ENCODE measurements at places on chromosomes 1 and 21. TPM values are rescaled to one million over a fixed set of nuclear protein-coding genes. Genes with fewer than 3 reads are reported as not detected.
A peak's percentile ranks its signal among the peaks of the same experiment; 100 is the strongest.

RIPPLY3 gene
- total RNA-seq, result not detected

KCNE2 gene
- 2.4 TPM for total RNA-seq

GPR3 gene
- 0.93 TPM for total RNA-seq

ZBTB17 gene
- 55.5 TPM for total RNA-seq

TEKT2 gene
- total RNA-seq, result not detected

ERICH3 gene
- total RNA-seq, result 0.42 TPM

NEK2 gene
- not detected for total RNA-seq

DNA sequence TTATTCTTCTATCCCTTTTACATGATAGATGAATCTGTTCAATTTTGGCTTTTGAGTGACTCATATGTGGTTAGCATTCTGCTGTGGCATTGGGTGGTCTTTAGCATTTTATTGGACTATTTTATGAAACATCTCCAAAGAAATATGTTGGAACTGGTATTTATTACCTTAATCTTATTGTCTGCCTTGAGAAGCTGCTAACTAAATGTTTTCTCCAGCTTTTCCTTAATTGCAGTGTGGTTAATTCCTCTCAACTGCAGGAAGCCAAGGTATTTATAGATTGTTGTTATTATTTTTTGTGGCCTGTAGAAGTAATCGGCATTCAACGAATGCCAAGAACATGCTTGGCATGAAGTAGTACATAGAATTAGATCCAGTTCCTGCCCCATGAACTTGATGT is 64.1 kb downstream of the NOS1AP start:
- DNase-seq, result no peak

DNA sequence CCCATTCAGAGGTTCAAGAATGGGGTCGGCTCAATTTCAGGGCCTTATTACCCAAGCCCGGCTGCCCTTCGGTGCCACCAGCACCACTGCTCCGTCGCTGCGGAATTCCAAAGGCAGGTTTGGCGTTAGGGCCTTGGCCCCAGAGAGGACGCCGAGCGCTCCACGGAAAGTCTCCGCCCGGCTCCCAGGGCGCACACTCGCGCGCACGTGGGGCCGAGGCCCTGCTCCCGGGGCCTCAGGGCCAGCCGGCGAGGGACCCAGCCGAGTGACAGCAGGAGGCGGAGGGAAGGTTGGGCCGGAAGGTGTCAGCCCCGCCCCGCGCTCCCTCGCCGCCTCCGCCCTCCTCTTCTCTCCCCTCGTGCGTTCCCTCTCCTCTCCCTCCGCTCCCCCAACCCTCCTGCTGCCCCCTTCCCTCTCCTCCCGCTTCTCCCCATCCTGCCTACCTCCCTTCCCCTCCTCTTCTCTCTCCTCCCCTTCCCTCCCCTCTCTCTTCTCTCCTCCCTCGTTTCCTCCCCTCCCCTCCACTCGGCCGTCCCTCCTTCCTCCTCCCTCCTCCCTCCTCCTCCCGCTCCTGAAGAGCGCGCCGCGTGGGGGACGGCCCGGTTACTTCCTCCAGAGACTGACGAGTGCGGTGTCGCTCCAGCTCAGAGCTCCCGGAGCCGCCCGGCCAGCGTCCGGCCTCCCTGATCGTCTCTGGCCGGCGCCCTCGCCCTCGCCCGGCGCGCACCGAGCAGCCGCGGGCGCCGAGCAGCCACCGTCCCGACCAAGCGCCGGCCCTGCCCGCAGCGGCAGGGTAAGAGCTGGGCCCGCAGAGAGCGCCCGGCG is at the start of gene ETS2:
Gene ETS2, plus strand, starts transcription at position 602 of the 825 bp plus-strand sequence. CDS start 4,106 bp downstream, outside the sequence.
- DNase-seq, result peak; percentile 97

DNA sequence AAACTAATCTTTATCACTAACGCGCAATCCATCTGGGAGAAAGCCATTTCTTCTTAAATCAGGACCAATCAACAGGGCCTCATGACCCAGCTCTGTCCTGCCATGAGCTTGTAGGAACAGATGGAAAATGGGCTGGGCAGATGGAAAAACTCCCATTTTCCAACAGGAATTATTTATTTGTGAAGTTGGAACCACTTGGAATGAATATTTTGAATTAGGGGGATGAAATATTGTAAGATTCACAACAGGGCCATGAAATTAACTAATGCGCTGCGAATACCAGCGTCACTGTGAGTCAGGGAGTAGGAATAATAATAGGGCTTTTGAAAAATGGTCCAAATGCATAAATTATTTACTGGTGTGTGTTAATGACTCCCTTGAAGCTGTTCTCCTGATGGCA is 53.1 kb upstream of the CYP2J2 start:
- no peak for DNase-seq

- DNase-seq, result no peak
These were observed 143.0 kb downstream of the KAZN start for GRCh38 chr1:14741532-14741931.

GRCh38 chr1:244111027-244111426 is 59.9 kb downstream of the ZBTB18 start:
- DNase-seq, result no peak

- DNase-seq, result no peak
These were observed 11.8 kb upstream of the ABCB10 start for GRCh38 chr1:229570305-229570704.

GRCh38 chr1:65812065-65812464 is 19.4 kb downstream of the PDE4B start:
- no peak for DNase-seq

DNA sequence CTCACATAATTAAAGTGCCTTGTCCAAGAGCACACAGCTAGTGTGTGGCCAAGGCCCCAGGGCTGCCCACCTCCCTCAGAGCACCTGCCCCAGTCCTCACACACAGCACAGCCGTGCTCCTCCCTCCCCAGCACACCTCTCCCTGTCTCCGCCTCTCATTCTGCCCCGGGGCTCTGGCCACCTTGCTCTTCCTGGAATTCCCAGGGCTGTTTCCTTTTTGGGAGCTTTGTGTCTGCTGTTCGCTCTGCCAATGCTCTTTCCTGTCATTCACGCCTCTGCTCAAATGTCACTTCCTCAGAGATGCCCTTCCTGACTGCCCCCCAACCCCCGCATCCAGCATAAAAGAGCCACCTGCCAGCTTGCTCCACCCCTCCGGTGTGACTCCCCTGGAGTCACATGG is 13.3 kb downstream of the SLC6A17 start:
- no peak for DNase-seq

DNA sequence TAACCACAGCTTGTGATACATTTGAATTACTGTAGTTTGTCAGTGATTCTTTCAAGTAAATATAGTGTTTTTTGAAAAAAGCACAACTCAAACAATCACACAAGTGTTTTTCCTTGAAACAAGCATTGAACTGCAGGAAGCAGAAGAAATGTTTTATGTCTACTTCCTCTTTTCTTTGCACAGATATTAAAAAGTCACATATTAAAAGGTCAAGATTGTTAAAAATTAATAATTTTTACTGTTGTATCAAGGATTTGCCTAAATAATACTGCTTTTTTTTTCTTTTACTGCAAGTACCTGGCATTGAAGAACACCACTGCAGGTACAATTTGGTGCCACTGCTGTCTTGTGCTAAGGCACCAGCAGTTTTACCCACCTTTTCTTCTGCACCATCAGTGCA is 214.2 kb upstream of the C1orf105 start:
- no peak for DNase-seq

DNA sequence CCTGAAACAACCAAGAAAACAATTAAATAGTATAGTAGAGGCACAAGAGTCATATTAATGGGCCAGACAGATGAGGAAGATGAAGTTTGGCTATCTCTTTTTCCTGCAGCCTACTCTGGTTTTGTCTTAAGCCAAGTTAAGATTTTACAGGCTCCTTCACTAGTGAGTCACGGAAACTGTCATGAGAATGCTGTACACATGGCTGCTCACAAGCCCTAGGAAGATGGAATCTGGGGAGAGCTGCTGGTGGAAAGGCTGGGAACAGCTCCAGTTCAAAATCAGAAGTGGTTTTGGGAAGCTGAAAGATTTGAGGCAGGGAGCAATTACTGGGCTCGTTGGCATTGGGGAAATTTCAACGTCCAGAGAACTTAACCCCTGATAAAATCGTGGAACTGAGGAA is 46.4 kb upstream of the S1PR1 start:
- no peak for DNase-seq

GRCh38 chr21:14693997-14694396 is 147.9 kb upstream of the SAMSN1 start:
- no peak for DNase-seq

- no peak for DNase-seq
These were observed 342.5 kb downstream of the ADGRL2 start for GRCh38 chr1:82143108-82143833.

- peak; percentile 51 for DNase-seq
These were observed 26.2 kb upstream of the C1orf105 start for GRCh38 chr1:172394141-172394751.

All from aorta (tissue), 5 donors.